Peyer's patch (tissue), 4 donors: ENCODE measurements at places on chromosomes 16 and 17. TPM values are rescaled to one million over a fixed set of nuclear protein-coding genes. Genes with fewer than 3 reads are reported as not detected.

The STX1B gene
- 1.3 TPM for total RNA-seq

The DHRS13 gene
- 3.3 TPM for total RNA-seq

The OR4D1 gene
- total RNA-seq, result not detected

The MYO15A gene
- 3.6 TPM for total RNA-seq

The SPATA22 gene
- total RNA-seq, result not detected

The PDILT gene
- not detected for total RNA-seq

The SLC6A2 gene
- not detected for total RNA-seq

The SRL gene
- 0.40 TPM for total RNA-seq

The SULT1A2 gene
- 26.4 TPM for total RNA-seq

The KLHDC4 gene
- 125 TPM for total RNA-seq

The ITGB3 gene
- 18.2 TPM for total RNA-seq

The SCNN1G gene
- total RNA-seq, result 2.6 TPM

The STARD3 gene
- 102 TPM for total RNA-seq

The CPHXL2 gene
- total RNA-seq, result not detected

The GAS2L2 gene
- not detected for total RNA-seq

- no peak for DNase-seq
Measured at GRCh38 chr17:83052241-83052564, 27.2 kb upstream of the METRNL start.

DNA sequence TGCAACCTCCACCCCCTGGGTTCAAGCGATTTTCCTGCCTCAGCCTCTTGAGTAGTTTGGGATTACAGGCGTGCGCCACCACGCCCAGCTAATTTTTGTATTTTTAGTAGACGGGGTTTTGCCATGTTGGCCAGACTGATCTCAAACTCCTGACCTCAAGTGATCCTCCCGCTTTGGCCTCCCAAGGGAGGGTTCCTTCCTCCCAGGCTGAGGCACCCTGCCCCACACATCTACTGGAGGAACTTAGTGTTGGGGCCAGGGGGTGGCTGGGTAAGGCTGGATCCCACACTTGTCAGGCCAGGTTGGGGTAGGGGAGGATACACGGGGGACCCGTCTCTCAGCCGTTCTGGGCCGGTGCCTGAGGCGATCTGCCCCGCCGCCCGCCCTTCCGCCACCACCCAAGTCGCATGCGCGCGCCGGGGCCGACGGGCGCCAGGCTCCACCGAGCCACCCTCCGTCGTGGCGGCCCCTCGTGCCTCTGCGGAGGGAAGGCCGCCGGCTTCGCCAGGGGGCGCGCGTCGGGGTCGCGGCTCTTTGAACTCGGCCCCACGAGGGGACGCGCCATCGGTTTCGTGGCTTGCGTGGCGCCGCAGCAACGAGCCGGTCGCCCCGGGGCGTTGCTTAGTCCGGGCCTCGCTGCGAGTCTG, 15.9 kb downstream of the GRB7 start:
- peak; percentile 78 for DNase-seq

DNA sequence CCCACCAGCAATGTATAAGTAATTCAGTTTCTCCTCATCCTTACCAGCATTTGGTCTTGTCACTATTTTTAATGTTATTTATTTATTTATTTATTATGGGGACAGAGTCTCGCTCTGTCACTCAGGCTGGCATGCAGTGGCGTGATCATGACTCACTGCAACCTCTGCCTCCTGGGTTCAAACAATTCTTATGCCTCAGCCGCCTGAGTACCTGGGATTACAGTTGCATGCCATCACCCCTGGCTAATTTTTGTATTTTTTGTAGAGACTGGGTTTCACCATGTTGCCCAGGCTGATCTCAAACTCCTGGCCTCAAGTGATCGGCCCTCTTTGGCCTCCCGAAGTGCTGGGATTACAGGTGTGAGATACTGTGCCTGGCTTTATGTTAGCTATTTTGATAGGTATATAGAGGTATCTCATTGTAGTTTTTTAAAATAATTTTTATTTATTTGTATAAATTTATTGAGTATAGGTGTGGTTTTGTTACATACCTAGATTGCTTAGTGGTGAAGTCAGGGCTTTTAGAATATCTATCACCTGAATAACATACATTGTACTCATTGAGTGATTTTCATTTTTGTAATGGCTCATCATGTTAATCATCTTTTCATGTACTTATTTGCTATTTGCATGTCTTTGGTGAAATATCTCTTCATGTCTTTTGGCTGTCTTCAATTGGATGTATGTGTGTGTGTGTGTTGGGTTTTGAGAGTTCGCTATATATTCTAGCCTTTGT, 53.3 kb downstream of the TANC2 start:
- DNase-seq, result no peak

DNA sequence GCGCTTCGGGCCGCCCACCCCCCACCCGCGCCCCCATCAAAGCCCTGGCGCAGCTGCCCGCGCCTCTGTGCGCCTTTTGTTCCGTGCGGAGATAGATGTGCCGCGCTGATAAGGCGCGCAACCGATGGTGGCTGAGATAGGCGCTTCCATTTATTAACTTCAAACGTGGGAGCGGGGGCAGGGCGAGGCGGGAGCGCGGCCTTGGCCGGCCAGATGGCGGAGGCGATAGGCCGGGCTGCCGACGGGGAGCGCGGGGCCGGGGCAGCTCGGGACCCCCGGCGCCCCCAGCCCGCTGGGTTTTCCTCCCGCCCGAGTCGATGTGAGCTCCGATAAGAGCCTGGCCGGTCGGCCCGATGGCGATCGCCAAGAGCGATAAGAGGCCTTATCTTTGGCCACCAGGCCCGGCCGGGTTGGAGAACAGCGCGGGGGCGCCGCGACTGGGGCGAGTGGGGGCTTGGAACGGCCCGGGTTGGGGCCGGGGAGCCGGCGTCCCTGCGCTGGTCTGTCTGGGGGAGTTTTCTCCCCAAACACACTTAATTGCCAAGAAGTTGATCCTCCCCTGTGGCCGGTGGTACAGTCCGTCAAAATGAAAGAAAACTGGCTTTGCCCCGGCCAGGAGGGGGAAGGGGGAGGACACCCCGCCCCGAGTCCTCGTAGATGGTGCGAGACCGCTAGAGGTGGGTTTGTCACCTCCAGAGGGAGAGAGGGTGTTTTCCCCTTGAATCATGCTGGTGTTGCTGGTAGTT, 2.7 kb downstream of the ZFPM1 start:
- peak; percentile 78 for DNase-seq

DNA sequence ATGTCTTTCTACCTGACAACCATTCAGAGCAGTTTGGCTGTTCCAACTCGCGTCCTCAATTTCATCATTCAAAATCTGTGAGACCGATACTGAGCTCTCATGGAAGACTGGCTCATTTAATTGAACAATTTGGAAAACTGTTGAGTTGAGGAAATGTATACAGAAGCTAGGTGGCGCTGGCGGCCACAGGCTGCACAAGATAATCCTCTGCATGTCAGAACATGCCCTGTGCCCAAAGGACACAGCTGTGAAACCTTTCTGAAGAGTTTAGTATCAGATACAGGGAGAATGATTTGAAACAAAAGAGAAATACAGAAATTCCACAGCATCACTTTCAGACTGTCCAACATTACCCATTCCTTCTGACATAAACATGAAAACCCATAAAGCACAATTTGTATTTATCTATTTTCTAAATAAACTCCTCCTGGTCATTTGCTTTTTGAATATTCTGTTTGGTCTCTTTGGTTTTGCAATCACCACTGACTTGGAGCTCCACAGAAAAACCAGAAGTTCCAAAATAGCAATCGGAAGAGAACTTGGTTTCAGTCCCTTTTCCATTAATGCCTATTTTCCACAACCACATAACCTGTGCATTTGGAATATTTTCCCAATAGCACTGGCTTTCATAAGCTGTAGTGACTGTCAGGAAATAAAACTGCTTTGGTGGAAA, 192.8 kb downstream of the MAP2K6 start:
- peak; percentile 31 for DNase-seq

DNA sequence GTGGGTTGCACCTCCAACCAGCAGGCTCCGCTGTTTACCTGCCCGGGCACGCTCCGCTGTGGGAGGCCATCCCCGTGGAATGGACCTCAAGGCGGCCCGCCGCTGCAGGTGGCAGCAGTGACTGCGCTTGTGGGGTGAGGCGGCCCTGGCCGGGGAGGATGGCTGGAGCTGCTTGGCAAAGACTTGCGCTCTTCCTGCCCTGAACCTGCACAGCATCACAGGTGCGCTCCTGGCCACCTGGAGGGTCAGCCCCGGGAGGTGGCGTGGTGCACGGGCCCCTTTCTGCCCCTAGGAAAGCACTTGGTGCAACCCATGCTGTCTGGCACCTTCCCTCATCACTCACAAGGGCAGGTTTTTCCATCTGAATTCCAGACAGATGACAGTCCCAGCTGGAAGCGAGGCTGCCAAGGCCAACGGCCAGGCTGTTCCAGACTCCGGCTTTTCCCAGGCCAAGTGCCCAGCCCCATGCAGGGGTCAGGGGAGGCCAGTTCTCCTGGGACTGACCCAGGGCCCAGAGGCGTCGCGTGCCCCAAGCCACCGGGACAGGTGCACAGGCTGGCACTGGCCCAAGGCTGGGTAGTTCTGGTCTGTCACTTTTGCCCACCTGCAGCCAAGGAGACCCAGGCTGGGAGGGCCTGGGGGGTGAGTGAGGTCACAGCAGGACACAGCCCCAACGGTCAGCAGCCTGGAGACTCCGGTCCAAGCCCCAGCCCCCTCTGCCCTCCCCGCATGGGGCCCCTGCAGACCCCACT, 13.3 kb downstream of the UTS2R start:
- no peak for DNase-seq

GRCh38 chr17:35774499-35774898, 13.8 kb downstream of the C17orf50 start:
- no peak for DNase-seq

GRCh38 chr17:41407226-41407625, 9.8 kb upstream of the KRT31 start:
- DNase-seq, result no peak

GRCh38 chr17:35786941-35787432, 8.5 kb downstream of the MMP28 start:
- no peak for DNase-seq

GRCh38 chr17:66290101-66290722, 12.2 kb upstream of the PRKCA start:
- no peak for DNase-seq

GRCh38 chr17:71850812-71851211, 270.0 kb upstream of the SOX9 start:
- DNase-seq, result no peak

DNA sequence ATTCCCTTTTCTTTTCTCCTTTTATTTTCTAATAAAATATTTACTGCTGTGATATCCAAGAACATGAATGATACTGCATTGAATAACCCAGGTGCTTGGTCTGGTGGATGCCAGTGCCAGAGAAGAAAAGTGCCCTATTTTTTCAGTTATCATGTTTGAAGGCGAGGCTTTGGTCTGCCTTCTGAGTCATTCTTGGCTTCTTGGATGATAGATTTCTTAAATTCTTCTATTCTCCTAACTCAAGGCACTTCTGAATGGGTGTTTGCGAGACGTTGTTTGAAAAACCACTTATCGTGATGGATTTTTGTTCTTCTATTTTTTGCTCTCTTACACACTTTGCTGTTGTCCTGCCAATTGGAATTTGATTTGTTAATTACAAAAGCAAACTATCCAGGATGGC, 66.7 kb downstream of the FTO start:
- no peak for DNase-seq

- no peak for DNase-seq
Measured at GRCh38 chr16:4580250-4580649, 24.1 kb downstream of the C16orf96 start.

- DNase-seq, result peak; percentile 44
Measured at GRCh38 chr17:64785011-64785421, 122.9 kb upstream of the SMURF2 start.

GRCh38 chr17:63538693-63539595, 11.3 kb upstream of the DCAF7 start:
- DNase-seq, result no peak

DNA sequence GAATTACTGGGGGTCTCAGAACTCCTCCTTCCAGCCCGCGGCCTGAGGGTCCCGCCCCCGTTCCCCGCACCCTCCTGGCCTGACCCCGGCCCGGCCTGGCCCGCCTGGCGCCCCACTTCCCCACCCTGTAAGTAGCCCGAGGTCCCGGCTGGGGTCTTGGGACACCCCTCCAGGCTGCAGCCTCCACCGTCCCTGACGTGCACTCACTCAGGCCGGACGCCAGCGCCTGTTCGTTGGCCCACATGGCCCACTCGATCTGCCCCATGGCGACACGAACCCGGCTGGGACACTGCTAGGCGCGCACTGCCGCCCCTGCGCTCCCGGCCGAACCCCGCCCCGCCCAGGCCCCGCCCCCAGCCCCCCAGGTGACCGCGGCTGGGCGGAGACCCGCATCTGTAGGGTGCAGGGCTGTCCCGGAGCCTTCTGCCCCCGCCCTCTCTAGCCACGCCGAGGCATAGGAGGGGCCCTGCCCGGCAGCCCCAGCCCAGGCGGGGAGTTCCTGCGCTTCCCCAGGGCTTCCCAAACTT, at the start of gene CYBA:
Gene CYBA (minus strand): TSS at position 305 of the 527 bp plus-strand sequence. CDS start 40 bp downstream, at position 265.
- peak; percentile 87 for DNase-seq

DNA sequence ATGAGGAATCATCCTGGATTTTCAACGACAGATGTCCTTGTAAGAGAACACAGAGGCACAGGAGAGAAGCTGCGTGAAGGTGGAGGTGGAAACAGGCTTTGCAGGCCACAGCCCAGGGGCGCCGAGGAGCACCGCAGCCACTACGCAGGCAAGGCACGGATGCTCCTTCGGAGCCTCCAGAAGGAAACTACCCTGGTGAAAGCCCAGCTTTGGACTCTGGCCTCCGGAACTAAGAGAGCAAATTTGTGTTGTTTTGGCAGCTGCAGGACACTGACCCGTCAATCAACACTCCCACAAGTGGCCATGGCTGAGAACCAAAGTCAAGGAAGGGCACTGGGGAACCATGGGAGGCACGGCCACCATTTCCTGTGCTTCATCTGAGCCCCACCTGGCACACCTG, 3.4 kb downstream of the ARL16 start:
- no peak for DNase-seq

DNA sequence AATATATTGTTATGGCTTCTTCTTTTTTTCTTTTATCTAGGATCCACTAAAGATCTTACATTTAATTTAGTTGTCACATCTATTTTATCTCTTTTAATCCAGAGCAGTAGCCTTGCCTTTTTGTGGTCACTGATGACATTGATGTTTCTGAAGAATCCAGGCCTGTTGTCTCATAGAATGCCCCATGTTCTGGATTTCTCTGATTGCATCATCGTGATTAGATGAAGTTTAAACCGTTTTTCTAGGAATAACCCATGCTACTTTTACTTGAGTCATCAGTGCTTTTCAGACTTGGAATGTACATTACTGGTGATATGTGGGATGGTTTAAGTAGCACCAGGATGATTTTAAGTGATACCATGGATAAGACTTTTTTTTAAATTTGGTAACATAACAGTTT, 106.4 kb upstream of the CES5A start:
- DNase-seq, result no peak

GRCh38 chr17:73802314-73802713, 158.1 kb upstream of the SDK2 start:
- no peak for DNase-seq

- DNase-seq, result no peak
Measured at GRCh38 chr17:16940116-16940881, 31.6 kb downstream of the TNFRSF13B start.

DNA sequence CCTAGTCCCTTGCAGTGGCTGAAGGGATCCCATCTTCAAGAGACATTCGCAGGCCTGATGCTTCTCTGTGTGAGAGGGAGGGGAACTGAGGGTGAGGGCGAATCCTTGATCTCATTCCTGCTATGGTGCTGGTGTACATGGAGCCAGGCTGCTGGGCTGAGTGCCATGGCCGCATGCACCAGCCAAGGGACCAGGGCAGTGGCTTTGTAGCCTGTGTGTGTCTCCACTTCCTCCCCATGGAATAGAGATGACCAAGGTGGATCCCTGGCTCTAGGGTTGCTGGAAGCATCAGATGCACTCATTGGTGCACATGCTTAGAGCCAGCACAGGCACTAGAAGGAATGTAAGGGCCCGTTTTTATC, 195.0 kb downstream of the FOXL1 start:
- DNase-seq, result no peak

GRCh38 chr16:53882310-53882709, 178.4 kb downstream of the FTO start:
- no peak for DNase-seq
